Stimulated activated CD8-positive, alpha-beta memory T cell treated with anti-CD3 and anti-CD28 coated beads, Interleukin-7, amount 100 ng/mL, for 24 hours (primary cell): ENCODE measurements at places on chromosomes 2 and 18.

- no peak for DNase-seq
Measured at GRCh38 chr2:172600557-172601008, 44.7 kb downstream of the PDK1 start.

DNA sequence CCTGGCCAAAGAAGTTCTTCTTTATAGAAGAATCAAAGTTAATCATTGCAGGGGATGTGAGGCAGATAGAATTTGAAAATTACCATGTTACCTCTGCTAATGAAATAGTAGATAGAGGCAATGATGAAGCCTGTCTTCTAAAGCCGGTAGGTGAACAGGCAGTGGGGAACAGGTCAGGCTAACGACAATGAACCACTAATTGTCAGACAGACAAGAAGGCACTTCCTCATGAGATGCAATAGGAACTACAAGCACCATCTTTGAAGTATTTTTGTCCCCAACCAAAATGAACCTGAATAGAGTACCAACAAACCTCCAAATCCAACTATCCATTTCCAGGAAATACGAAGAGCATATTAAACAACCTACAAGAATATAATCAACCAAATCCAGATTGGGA is 41.6 kb upstream of the RAB31 start:
- DNase-seq, result no peak

- DNase-seq, result no peak
Measured at GRCh38 chr2:142796588-142796987, 80.9 kb upstream of the KYNU start.

GRCh38 chr2:221618007-221618406 is 45.9 kb upstream of the EPHA4 start:
- DNase-seq, result no peak

- DNase-seq, result no peak
Measured at GRCh38 chr18:31294199-31294747, 23.7 kb upstream of the DSG1 start.

- DNase-seq, result no peak
Measured at GRCh38 chr2:17521621-17522020, 3.4 kb upstream of the RAD51AP2 start.

DNA sequence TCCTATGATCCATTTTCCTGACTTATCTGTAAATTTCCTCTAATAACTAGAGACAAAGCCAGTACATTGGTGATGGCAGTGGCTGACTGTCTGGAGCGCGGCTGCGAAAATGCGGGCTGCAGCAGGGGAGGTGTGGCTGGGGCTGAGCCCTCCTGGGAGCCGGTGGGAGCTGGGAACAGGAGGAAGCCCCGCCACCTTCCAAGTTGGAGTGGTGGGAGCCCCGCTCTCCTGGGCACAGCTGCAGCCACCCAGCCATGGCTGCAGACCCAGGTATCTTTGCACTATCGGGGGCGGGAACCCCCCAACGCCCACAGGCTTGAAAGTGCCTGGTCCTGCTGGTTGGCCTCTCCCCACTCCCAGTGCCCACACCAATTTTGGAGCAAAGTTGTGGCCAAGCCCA is 633.0 kb upstream of the TMEFF2 start:
- DNase-seq, result no peak

- no peak for DNase-seq
Measured at GRCh38 chr2:202848813-202849212, 22.8 kb downstream of the ICA1L start.
